Fibroblast of pulmonary artery (primary cell): ENCODE measurements at places on chromosomes 11 and 22.

DNA sequence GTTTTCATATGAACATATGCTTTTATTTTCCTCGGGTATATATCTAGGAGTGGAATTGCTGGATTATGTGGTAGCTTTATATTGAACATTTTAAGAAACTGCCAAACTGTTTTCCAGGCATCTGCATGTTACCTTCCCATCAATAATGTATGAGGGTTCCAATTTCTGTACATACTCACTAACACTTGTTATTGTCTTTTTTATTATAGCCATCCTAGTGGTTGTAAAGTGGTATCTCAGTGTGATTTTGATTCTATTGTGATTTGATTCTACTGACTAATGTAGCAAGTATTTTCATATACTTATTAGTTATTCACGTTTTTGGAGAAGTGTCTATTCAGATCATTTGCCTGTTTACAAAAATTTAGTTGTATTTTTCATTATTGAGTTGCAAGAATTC, 2.0 kb downstream of the ANO5 start:
- DNase-seq: no peak

DNA sequence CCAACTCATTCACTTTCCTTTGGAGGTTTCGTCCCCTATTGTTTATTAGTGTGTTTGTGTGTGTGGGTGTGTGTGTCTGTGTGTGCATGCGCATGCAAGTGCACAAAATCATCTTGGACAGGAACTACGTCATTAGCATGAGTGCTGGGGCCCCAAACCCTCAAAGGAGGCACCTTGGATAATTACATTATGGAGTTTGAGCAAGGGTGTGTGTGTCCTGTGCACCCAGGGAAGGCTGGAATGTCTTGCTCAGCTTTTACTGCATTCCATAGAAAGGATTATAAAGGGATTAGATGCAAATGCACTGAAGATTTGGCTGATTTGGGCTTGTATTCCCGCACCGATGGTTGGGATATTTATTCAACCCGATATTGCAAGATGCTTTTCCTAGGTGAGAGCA, 203.4 kb upstream of the NAV2 start:
- no peak for DNase-seq

GRCh38 chr11:112195951-112196351, 20.6 kb downstream of the BCO2 start:
- DNase-seq: no peak

DNA sequence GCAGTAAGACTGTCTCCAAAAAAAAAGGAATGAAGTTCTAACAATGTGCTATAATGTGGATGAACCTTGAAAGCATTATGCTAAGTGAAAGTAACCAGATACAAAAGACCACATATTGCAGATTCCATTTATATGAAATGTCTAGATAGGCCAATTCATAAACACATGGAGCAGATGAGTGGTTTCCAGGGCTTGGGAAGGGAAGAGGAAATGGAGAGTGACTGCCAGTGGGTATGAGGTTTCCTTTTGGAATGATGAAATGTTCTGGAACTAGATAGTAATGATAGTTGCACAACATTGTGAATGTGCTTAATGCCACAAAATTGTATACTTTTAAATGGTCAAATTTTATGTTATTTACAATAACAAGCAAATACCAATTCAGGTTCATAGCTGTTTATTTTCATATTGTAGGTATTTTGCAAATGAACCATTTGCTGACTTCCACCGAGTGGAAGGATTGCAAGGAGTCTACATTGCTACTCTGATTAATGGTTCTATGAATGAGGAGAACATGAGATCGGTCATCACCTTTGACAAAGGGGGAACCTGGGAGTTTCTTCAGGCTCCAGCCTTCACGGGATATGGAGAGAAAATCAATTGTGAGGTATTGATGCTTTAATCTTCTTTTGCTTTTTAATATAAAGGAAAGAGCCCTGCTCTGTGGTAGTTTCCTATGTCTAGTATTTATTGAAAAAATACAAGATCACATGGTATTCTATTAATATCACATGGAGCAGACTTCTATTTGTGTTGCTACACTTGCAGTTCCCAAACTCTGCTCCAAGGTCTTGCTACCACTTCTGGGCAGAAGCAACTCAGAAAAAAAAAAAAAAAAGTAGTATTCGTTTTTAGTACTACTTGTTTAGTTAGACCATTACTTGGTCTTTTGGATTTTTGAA, 67.7 kb upstream of the SORL1-AS1 start:
- DNase-seq: peak; percentile 83

- DNase-seq: no peak
These were observed 93.5 kb downstream of the LARGE2 start for GRCh38 chr11:46015941-46016340.

DNA sequence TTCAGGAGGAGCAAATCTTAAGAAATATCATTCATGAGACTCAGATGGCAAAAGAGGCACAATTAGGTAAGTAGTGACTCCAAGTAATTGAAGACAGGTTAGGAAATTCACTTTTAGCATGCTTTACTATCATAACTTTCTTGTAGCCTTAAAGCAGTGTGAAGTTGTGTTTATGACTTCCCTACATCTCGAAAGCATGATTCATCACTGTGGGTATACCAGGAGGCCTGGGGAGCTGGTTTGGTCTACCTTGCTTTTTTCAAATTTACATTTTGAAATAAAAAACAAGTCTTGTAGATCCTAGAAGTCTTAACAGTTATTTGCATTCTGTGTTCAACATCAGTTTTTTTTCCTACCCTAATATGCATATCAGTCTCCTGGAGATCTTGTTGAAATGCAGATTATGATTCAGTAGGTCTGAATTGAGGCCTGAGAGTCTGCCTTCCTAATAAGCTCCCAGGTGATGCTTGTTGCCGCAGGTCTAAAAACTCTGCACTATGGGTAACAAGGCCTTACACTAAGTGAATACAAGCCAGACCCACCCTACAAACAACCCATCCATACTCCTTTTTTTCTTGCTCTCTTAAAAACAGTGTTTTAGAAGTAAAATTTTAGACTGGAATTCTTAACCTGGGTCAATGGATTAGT, 41.4 kb downstream of the TTC17 start:
- no peak for DNase-seq
